ENCODE measurements at places on chromosomes 6 and 20.

- DNase-seq, result no peak
Observed at GRCh38 chr20:44532981-44533331, 11.1 kb upstream of the SERINC3 start.

- no peak for DNase-seq
Observed at GRCh38 chr6:142810952-142811514, 133.9 kb downstream of the HIVEP2 start.

DNA sequence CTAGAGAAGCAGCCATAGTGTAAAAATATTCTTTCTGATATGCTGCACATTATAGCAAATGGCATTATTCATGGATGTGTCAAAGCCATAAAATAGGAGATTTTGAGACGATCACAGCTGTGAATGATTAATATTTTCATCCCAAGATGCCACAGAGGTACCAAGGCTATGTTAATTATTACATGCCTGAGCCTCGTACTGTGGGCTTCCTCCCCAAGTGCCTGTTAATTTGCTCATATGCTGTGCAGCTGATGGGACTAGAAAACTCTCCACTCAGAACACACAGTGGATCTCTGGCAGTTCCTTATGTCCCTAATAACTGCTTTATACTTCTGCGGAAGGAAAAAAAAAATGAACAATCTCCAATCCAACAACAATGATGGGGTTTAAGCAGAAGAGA, 184.9 kb upstream of the TSHZ2 start:
- DNase-seq, result no peak

- DNase-seq, result no peak
Observed at GRCh38 chr6:111600588-111601445, 4.9 kb downstream of the TRAF3IP2 start.

GRCh38 chr6:157120534-157121232, 202.6 kb downstream of the TMEM242 start:
- DNase-seq, result no peak

GRCh38 chr6:53426667-53427270, 78.0 kb upstream of the ELOVL5 start:
- no peak for DNase-seq

DNA sequence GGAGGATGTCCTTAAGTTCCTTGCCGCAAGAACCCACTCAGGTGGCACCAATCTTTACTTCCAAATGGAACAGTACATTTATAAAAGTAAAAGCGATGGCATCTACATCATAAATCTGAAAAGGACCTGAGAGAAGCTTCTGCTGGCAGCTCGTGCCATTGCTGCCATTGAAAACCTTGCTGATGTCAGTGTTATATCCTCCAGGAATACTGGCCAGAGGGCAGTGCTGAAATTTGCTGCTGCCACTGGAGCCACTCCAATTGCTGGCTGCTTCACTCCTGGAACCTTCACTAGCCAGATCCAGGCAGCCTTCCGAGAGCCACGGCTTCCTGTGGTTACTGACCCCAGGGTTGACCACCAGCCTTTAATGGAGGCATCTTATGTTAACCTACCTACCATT, 191.7 kb downstream of the TRIM27 start:
- no peak for DNase-seq

GRCh38 chr6:44733868-44734267, 346.4 kb downstream of the CDC5L start:
- DNase-seq, result no peak

DNA sequence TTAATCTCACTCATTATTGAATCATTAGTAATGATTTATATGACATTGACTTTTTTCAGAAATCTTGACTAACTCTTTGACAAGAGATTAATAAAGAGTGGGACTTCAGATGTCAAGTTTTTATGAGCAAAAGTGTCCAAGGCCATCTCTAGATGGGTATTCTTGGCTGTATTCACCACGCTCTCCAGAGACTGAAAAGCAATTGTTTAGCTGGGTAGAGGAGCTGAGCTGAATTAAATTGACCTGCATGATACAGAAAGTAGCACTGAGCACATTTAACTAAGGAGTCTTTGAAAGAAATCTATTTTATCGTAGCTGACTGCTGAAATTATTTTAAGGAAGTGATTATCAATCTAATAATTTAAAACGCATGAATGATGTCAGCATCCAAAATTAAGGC, 89.4 kb downstream of the LINC00237 start:
- DNase-seq, result no peak

DNA sequence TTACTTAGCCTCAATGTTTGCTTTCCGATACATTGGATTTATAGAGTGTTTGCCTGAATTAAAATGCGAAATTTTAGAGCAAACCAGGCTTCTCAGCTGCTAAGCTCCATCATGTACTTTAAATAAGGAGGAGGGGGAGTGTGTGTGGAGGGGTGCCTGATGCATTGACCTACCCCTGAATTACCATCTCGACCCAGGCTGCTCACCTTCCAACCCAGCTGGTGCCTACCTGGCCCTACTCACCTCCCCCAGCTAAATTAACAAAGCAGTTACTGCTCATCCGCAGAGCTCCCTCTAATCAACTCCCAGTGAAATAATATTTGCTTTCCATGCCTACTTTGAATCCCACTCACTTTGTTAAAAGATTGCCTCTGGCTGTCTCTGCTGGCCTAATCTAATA, 544.5 kb downstream of the MAFB start:
- DNase-seq, result no peak

DNA sequence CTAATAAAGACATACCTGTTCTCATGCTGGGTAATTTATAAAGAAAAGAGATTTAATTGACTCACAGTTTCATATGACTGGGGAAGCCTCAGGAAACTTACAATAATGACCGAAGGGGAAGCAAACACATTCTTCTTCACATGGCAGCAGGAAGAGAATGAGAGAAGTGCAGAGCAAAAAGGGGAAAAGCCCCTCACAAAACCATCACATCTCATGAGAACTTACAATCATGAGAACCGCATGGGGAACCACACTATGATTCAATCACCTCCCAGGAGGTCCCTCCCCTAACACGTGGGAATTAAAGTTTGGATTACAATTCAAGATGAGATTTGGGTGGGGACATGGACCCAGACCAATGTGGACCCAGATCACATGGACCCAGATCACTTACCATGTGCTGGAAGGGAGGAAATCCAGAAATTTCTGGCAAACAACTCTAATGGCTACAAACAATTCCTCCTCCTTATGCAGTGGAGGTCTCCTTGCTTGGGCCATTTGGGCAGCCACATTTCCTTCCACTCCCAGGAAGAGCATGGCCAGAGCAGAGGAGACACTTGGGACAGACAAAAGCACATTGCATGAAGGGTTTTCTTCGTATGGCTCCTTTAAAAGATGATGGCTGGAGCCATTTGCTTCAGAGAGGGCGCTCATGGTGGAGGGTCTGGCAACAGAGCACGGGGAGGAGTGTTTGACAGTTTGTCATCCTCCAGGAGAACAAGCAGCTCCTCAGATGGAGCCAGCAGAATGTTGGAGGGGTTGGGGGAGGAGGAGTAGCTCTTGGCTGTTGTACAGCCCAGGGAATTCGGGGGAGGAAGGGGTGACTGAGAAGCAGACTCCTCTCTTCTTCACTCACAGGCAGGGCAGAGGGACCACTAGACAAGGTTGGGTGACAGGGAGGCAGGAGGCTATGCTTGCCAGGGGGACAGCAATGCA, 30.4 kb downstream of the SERPINB9 start:
- no peak for DNase-seq

DNA sequence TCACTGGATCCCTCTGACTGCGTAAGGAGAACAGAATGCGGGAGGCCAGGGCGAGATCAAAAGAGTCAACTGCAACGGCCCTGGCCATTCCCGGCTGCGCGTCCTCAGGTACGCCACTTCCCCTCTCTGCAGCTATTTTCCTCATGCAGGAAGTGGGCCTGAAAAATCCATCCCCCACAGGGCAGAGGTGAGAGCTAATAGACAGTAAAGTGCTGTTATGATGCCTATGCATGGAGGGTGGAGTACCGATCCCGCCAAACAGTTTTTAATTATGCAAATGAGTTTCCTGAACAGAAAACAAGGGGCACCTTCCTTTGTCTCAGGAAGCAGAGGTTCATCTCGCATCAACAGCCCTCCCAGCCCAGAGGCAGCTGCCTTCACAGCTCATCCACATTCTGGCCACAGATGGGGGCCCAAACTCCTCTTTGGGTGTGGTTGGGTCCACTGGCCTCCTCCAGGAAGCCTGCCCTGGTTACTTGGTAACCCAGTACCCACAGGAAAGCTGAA, 9.3 kb downstream of the PREX1 start:
- DNase-seq, result no peak

DNA sequence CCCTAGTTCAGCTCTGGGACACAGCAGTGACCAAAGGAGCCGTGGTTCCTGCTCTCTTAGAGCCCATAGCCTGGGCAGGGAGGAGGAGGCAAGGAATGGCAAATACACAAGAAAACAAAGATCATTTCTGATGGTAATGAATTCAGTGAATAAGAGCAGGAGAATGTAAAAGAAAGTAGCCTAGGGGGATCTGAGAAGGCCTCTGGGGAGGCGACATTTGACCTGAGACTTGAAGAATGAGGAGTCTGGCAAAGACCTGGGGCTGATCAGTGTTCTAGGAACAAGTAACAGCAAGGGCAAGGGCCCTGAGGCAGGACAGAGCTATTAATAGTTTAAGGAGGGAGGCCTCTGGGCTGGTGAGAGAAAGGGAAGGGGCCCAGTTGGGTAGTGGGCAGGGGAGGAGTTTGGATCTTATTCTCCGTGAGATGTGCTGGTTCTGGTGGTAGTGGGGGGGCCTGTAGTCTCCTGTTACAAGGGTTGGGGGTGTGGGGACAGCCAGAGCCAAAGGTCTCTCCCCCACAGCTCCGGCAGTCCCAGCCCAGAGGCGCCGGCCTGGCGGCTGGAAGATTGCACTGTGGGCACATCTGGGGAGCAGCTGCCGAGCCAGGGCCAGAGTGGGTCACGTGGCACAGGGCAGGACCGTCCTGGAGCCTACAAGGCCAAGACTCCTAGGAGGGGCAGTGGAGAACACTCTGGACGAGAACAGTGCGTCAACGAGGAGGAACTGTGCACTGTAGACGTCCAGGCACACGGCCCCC, 9.3 kb upstream of the ID1 start:
- no peak for DNase-seq

DNA sequence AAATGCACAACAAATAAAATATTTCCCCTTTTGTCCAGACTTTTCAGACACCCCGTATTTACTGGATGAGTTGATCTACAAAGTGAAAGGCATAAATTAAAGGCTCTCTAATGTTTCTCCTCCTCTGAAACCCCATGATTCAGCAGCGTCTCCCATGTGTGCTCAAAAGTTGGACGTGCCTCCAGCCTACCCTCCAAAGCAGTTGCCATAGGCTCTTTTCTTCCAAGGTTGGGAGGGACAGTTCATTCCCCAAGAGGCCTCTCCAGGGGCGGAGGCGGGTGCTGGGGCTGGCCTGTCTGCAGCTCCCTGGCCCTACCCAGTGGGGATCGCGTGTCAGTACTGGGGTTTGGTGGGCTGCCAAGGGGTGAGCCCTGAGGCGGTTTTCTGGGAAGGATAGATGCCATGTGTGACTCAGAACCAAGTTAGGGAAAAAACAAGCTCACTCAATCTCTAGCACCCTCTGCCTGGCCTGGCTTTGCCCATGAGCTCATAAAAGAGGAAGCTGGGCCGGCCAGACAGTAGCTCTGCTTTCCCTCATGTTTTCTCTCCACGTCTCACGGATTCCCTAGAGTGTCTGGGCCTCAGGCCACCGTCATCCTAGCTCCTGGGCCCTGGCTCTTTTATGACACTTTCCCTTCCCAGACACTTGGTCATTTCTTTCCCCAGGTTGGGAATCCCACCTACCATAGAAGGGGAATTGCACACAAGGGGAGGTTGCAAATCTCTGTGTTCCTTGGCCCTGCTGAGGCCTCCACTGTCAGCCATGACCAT, 8.0 kb upstream of the IER3 start:
- DNase-seq, result no peak

- DNase-seq, result no peak
Observed at GRCh38 chr6:6678185-6678671, 89.7 kb downstream of the LY86 start.

GRCh38 chr6:165895421-165896165, 232.6 kb upstream of the PDE10A start:
- DNase-seq, result no peak

GRCh38 chr6:169854083-169854725, 102.8 kb downstream of the ERMARD start:
- no peak for DNase-seq

DNA sequence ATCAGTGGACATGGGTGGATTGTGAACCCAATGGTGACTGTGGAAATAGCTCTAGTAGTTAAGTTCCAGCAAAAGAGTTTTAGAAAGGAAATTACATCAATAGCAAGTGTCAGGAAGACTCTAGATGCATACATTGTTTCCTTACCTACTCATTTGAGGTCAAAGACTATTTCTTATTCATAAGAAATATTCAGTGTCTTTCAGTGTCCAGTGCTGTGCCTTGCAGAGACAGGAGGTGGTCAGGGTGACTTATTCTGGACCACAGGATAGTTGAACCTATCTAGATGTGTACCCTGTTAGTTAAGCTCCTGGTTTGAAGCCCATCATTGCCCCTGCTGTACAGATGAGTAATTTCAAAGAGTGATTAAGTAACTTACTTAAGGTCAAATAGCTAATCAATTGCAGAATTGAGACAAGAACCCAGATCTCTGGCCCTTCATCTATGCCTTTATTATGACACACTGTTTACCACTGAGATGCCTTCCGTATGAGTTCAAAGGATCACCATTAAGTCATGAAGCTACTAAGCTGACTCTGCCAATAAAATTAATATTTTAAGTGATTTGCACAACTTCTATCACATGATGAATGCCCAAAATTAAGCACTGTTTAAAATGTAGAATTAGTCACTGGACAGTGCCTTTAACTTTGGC, 136.1 kb downstream of the PDSS2 start:
- DNase-seq, result no peak

DNA sequence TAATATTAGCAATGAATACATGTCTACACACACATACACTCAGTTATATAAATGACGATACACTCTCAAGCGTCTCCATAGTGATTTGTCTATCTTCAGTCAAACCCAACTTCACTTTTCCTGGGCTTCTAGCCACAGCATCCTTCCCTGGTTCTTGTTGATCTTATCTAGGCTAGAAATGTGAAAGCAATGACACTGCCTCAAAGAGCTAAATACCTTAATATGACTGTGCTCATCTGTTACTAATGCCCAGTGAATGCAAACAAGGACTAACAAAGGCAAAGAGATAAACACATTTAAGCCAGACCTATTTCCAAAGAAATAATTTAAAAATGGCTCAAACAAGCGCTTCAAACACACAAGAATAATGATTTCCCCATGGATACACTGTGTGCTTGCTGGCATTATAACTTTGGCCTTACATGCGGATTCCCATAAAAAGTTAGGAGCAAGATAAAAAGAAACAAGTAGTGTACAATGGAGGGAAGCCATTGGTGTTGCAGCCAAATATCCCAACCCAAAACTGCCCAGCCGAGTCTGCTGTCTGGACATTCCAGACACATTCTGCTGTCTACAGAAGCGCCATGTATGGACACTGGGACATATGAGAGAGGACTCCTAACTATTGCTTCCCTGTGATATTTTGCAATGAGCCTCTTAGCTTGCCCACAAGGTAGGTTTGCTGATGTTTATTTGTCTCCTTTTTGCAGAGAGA, 19.5 kb upstream of the DAAM2 start:
- no peak for DNase-seq

DNA sequence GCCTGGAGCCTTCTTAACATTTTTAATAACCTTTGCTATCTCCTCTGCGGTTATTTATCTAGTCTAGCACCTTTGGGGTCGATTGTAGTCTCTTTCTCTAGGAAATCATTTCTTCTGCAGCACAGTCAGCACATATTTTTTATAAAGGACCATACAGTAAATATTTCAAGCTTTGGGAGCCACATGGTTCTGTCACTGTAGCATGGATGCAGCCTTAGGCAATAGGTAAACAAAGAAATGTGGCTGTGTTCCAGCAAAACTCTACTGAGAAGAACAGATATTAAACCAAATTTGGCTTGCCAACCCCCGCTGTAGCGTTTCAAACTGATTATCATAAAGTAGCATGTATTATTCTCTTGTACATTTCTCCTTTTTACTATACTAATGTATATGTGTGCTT, 95.7 kb downstream of the SLC23A2 start:
- DNase-seq, result no peak
